ENCODE measurements at places on chromosomes 1 and 21.

DNA sequence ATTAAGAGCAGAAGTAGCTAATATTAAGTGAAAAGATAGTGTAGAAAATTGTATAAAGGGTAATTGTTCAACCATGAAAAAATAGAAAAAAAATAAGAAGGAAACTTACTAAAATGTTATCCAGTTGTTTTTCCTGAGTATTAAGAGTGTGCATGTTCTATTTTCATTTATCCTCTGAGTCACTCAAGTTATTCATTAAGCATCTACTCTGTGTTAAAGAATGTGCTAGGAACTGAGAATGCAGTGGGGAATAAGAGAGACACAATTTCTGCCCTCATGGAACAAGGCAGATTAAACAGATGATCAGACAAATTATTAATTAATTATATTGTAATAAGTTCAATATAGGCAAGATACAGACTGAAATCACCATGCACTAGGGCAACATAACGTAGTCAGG, 10.8 kb upstream of the PIGK start:
- no peak for DNase-seq

GRCh38 chr1:71393301-71393700, 312.5 kb upstream of the ZRANB2 start:
- no peak for DNase-seq

GRCh38 chr1:10709165-10709564, 87.3 kb downstream of the CASZ1 start:
- no peak for DNase-seq

DNA sequence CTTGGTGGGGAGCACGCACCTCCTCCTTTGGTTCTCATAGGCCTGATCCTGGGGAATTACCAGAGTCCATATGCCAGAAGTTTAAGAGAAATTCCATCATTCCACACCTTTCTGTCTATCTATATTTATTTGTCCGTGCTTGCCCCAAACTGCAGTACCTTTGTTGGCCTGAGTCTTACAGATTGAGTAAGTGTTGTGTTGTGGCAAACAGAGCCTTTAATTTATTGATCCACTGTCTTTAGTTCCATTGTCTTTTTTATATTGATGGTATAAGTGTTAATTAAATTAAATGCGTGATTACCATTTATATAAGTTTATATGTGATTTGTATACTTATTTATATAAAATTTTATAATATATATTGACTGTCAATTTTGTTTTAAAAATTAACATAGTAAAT, 4.9 kb downstream of the SH3BGR start:
- no peak for DNase-seq

GRCh38 chr1:172746091-172746949, 87.4 kb downstream of the FASLG start:
- no peak for DNase-seq

DNA sequence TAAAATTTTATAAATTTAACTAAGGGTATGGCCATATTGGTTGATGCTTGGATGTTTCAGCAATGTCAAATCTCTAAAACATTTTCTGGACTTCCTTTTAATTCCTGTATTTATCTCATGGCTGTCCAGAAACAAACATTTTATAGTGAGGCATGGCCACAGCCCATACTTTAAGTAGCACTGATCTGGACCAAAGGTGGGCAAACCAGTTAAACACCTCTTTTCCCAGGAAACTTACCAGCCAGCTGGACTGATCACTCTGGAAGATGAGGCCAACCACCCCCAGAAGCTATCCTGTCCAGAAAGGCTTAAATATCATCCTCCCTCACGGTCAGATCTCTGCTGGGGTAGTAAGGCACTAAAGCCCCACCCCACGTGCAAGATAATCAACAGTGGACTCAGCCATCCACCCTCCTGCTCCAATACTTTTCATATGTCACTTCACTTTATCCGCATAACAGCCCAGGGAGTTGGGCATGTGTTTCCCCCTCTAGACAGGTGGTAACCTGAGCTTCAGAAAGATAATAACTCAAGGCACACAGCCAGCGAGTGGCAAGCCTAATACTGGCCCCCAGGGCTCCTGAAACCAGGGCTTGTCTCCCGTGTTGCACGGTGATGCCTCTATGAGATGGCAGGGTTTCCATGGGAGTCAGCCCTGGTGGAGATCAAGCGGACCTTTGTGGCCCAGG, 120.5 kb upstream of the NGF start:
- DNase-seq: peak; percentile 45

GRCh38 chr1:156376958-156377919, 8.2 kb downstream of the RHBG start:
- DNase-seq: no peak

DNA sequence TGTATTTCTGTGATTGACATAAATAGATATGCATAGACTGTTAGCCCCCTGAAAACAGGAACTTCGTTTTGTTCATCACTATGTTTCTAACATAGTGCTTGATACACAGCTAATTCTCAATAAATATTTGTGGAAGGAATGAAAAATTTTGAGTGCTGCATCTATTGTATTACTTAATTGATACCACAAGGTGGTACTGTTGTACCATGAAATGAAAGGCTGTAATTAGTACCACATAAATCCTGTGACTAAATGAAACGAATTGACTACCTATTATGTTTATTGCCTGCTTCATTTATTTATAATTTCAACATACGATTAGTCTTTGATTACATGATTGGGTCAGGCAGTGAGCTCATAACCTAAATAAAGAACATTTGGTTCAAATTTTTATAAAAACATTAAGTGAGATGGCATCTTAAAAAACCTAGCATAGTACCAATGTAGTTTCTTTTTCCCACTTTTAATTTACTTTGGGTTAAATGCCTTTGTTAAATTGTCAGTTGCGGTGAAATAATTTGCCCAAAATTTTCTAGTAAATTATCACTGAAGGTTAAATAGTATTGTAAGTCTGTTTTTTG, 15.0 kb upstream of the TGFB2 start:
- DNase-seq: peak; percentile 56

- no peak for DNase-seq
These were observed 137.8 kb downstream of the TSEN15 start for GRCh38 chr1:184189361-184189760.

DNA sequence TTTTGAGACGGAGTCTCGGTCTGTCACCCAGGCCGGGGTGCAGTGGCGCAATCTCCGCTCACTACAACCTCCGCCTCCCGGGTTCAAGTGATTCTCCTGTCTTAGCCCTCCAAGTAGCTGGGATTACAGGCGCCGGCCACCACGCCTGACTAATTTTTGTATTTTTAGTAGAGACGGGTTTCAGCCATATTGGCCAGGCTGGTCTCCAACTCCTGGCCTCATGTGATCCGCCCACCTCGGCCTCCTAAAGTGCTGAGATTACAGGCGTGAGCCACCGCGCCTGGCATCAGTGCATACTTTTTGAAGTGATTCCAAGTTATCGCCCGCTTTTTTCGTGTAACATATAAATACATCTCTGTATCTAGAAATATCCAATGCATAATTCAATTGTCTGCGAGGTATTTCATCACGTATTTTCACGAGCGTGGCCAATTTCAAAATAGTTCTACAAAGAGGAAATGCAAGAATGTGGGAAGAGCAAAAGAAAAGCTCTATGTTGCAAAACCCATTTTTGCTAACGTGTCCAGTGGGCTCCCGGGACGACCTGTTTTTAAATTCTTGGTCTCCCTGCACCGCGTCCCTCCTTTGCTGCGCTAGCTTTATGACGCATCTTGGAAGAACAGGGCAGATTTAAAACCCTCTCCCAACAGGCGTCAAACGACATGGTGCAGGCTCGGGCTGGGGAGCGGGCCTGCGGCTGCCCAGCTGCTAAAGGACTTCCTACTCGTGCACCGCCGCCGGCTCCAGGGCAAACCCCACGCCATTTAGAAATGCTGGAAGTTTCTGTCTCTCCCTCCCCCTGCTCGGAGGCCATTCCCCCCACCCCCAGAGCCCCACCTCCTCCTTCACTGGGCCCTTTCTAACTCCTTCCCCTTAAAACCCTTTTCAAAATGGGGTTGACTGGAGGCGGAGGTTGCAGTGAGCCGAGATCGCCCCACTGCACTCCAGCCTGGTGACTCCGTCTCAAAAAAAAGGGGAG, 923 bp upstream of the IFNGR2 start:
- DNase-seq: no peak

Data from NCI-H1436 treated with DMSO at 0.1 percent for 48 hours (cell line).